DMS53 (cell line): ENCODE measurements at places on chromosomes 13 and 19.

DNA sequence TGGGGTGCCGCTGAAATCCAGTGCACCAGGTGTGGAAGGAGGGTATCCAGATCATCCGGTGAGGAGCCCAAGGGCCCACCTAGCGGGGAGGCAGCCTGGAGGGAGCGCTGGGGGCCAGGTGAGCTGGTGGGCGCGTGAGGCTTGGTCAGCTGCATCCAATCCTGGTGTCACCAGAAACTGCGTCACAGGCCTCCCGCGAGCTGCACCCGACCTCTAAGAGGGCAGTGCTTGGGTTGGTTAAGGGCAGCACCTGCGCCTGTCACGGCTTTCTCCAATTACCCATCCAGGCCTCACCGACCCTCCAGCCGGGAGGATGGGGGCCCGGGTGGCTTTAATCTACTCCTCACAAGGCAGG is 284 bp downstream of the RNF17 start:
- no peak for DNase-seq

DNA sequence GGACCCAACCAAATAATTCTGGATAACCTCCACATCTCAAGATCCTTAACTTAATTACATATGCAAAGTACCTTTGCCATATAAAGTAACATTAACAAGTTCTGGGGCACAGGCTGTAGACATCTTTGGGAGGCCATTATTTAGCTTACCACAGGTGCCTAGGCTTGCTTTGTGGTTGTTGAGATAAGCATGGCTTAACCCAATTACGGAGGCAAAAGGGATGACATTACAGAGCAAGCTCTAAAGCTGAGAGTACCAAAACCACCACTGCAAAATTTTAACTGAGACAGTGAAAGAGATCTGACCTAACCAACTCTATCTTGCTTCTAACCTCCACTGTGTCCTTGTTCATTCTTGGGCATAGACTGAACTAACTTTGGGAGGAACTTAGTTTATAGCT is 502.9 kb upstream of the ATXN8OS start:
- DNase-seq = no peak

GRCh38 chr19:54317108-54317964 is 4.4 kb upstream of the LILRA5 start:
- DNase-seq = no peak

DNA sequence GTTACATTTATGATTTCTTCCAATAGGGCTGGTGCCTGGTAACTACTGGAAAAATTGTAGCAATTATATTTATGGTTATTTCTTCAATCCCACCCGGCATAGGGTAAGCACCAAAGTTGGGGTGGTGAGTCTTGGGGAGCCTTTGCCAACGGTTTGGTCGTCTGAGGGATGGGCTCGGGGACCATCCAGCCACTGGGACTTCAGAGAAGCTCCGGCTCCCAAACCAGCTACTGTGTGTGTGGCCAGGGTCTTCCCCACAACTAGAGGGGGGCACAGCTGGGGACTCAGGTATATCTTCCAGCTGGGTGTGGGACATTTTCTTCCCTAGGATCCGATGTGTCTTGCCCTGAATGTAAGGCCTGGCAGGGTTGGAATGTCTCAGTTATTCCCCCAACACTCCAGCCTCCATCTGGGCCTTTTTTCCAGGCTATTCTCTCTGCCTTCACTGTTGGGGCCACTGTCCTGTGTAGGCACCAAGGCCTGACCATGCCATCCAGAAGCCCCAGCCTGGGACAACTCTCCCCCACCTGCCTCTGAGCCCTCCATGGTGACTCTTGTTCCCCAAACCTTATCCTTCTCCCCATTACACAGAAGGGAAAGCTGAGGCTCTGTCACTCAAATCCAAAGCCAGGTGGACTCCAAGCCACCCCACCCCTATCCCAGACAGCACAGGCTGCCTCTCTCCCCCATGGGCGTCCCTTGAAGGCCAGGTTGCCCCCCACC is 1.1 kb upstream of the IFI30 start:
- DNase-seq = no peak

DNA sequence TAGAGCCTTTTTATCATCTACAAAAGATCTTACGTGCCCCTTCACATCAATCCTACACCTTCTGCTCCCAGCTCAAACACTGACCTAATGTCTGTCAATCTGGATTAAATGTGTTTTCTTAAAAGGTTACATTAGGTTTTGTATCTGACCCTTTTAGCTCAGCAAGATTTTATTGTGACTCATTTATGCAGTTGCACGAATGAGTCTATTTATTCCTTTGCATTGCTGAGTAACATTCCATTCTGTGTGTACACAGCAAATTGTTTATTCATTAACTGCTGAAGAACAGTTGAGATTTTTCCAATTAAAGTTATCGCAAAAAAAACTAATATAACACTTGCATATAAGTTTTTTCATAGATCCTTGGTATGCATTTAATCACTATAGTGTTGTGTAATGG is 253.9 kb upstream of the GPC6 start:
- no peak for DNase-seq

DNA sequence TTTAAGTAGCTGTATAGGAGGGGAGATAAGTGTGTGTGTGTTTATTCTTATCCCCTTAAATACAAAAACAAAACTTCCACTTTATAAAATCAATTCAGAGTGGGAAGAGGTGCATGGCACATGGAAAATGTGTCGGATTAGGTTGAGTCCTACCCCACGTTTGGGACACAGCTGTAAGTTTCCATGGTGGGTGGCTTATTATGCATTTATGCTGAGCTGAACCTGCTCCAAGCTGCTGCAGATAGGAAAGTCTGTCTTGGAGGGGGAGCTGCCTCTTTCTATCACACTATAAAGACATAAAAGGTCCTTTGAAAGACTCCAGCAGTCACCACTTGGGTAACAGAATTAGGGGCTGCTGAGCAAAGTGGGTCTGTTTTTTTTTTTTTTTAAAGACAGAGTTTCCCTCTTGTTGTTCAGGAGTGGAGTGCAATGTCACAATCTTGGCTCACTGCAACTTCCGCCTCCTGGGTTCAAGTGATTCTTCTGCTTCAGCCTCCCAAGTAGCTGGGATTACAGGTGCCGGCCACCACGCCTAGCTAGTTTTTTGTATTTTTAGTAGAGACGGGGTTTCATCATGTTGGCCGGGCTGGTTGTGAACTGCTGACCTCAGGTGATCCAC is 15.2 kb downstream of the ACTN4 start:
- DNase-seq = no peak

- peak; percentile 28 for DNase-seq
Measured at GRCh38 chr19:14632286-14632685, 42.4 kb downstream of the ADGRE3 start.

GRCh38 chr13:85659493-85659892 is 139.7 kb downstream of the SLITRK6 start:
- no peak for DNase-seq

- DNase-seq = peak; percentile 83
Measured at GRCh38 chr13:101289764-101290163, 126.5 kb downstream of the NALCN start.

DNA sequence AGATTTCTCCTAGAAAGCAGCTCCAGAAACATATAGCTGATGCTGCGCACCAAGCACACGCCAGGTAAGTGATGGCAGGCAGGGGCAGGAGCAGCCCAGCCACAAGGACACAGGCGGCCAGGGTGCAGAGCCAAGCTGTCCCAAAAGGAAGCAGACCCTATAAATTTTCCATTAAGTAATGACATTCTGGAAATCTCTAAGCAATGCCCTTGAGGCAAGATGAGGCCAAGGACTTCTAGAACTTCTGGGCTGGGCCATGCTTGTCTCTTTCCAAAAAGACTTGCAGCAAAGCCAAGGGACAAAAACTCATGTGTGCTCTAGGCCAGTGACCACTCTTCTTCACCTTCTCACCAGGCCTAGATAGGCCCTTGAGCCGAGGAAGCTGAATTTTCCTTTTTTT is 42.2 kb upstream of the EPHX3 start:
- no peak for DNase-seq

DNA sequence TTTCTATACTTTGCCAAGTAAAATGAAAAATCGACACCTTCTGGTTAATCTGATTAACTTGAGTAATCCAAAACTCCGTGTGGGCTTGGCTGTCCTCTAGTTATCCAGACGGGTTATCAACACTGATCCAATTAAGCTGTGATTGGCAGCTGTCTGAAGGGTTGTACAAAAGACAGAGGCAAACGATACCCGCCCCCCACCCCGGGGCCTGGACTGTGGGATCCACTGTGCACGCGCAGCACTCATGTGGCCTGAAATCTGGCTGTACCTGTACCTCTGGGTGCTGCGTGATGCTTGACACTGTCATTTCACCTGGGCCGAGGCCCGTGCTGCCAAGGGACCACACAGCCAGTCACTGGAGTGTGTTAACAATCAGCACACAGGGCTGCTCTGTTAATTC is 53.5 kb downstream of the COL4A2 start:
- DNase-seq = no peak

- no peak for DNase-seq
Measured at GRCh38 chr13:50283017-50283416, 267.8 kb downstream of the KCNRG start.

DNA sequence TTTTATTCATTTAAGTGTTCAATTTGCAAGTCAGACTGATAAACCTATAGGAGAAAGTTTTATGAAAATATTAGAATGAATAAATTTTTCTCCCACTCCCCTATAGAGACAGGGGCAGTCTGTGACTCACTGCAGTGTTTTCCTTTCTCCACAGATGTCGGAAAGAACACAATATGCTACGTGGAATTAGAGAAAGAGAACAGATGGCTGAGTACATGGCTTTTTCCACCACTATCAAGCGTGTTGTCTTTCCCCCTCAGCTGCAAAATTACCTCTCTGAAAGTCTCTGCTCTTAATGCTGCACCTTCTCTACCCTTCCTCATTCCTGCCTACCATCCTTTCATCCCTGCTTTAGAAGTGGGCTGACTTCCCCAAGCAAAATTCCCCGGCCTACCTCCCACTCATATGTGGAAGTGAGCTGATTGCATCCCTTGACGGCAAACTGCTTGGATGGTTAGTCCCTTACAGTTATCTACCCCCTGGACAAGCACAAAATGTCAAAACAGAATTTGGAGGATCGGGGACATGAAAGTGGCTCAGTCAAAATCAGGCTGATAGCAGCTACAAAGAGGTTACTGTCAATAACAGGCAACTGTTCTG is 30.0 kb downstream of the FLT1 start:
- DNase-seq = no peak

DNA sequence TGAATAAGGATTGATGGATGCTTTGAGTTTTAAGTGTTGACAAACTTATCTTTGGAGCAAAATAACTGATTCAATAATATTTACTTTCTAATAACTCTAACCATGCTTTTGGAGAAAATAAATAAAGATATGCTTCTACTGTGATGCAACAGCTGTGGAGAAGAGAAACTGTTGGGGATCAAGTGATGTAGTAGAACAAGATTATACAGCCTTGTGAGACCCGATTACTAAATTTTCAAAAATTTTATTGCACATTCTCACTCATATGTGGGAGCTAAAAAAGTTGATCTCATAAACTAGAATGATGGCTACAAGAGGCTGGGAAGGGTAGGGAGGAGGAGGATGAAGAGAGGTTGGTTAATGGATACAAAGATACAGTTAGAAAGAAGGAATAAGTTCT is 85.5 kb upstream of the OXGR1 start:
- no peak for DNase-seq

GRCh38 chr13:90293793-90294361 is 1053.6 kb upstream of the MIR17HG start:
- DNase-seq = no peak

DNA sequence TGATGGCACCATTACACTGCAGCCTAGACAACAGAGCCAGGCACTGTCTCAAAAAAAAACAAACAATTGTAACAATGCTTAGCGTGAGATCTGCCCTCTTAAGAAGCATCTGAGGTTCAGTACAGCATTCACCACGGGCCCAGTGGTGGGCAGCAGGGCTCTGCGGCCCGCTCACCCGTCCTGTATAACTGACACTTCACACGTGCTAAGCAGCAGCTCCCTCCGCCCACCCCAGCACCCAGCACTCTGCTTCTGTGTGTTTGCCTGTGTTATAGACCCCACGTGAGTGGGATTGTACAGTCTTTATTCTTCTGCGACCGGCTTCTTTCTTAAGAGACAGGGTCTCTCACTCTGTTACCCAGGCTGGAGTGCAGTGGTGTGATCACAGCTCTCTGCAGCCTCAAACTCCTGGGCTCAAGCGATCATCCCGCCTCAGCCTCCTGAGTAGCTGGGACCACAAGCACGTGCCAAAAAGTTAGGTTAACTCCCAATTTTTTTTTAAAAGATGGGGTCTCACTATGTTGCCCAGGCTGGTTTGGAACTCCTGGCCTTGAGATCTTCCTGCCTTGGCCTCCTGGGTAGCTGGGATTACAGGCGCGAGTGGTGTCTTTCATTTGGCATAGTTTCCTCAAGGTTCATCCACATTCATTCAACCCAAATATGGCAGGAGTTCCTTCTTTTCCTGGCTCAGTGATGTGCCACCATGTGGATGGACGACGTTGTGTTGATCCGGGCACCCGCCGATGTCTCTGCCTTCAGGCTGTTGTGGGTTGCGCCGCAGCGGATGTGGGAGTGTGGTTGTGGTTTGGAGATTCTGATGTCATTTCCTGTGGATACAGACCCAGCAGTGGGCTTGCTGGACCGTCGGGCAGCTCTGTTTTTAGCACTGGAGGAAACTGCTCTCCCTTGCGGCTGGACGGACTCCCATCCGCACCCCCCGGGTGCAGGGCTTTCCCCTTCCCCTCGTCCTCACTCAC is 170.0 kb downstream of the KDM4B start:
- no peak for DNase-seq

DNA sequence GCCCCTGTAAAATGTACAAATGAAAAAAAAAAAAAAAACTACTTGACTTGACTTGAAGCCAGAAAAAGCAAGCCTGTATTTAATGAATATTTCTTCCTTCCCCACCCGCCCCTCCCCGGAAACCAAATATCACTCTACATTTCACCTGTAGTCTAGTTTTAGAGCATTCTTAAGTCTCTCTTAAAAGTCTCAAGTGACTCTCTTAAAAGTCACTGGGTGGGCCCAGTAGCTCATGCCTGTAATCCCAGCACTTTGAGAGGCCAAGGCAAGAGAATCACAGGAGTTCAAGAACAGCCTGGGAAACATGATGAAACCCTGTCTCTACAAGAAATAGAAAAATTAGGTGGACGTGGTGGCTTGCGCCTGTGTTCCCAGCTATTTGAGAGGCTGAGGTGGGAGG is 72.0 kb downstream of the TSC22D1 start:
- DNase-seq = no peak

- DNase-seq = no peak
Measured at GRCh38 chr13:95822303-95822702, 145.4 kb downstream of the DNAJC3 start.

DNA sequence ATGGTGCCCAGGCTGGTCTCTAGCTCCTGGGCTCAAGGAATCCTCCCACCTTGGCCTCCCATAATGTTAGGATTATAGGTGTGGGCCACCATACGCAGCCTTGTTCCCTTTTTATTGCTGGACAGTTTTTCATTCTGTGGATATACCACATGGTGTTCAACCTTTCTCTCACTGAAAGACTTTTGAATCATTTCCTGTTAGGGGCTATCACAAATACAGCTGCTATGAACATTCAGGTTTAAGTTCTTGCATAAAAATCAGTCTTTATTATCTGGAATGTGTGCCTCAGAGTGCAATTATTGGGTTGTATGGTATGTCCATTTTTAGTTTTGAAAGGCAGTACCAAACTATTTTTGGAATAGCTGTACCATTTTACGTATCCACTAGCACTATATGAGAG is 647.2 kb downstream of the LIG4 start:
- DNase-seq = no peak

GRCh38 chr19:9615844-9616243 is 5.2 kb downstream of the ZNF561 start:
- no peak for DNase-seq

GRCh38 chr19:45676851-45677263 is 8.8 kb downstream of the GIPR start:
- DNase-seq = peak; percentile 75

- peak; percentile 88 for DNase-seq
Measured at GRCh38 chr19:19105365-19106055, 32.8 kb downstream of the TMEM161A start.

- no peak for DNase-seq
Measured at GRCh38 chr13:19950374-19950773, 8.2 kb upstream of the ZMYM2 start.
